Pulmonary artery endothelial cell (primary cell): ENCODE measurements at places on chromosomes 7 and 10. TPM values are rescaled to one million over a fixed set of nuclear protein-coding genes. Genes with fewer than 3 reads are reported as not detected.
A peak's percentile ranks its signal among the peaks of the same experiment; 100 is the strongest.

Gene SEPHS1
- 46.5 and 55.7 TPM in 2 replicates for total RNA-seq

GRCh38 chr7:141374425-141374824 lies 176.8 kb upstream of the AGK start:
- no peak for DNase-seq

Gene GRID1
- not detected in 2 replicates for total RNA-seq

Gene PCDH15
- total RNA-seq: not detected in 2 replicates

Gene PCLO
- total RNA-seq: under 0.01 TPM in 2 replicates

Gene POMZP3
- 2.3 and 4.8 TPM in 2 replicates for total RNA-seq

GRCh38 chr10:11191678-11192077 lies 174.0 kb downstream of the CELF2 start:
- DNase-seq: no peak

DNA sequence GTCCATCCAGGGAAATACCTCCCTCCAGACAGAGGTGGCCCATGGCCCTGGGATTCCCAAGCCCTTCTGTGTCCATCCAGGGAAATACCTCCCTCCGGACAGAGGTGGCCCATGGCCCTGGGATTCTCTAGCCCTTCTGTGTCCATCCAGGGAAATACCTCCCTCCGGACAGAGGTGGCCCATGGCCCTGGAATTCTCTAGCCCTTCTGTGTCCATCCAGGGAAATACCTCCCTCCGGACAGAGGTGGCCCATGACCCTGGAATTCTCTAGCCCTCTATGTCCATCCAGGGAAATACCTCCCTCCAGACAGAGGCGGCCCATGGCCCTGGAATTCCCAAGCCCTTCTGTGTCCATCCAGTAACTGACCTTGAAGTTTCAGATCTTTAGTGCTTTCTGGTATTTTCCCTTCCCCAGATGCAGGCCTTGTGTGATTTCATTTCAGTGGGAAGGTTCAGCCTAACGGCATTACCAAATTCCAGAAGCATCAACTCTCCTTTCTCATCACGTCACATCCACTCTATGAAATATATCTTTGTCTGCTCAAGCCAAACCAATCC lies 28.8 kb upstream of the DIP2C start:
- no peak for DNase-seq

Gene RELN
- 1.0 and 7.9 TPM in 2 replicates for total RNA-seq

Gene FZD8
- 19.3 and 45.4 TPM in 2 replicates for total RNA-seq

- DNase-seq: no peak
Observed at GRCh38 chr7:130149281-130150139, 55.7 kb downstream of the TMEM209 start.

GRCh38 chr10:95360122-95360714 lies 69.4 kb upstream of the PDLIM1 start:
- DNase-seq: no peak

- no peak for DNase-seq
Observed at GRCh38 chr10:125147971-125148439, 12.4 kb downstream of the CTBP2 start.

Gene C7orf57
- under 0.01 and 0.11 TPM in 2 replicates for total RNA-seq

- peak; percentile 87 for DNase-seq
Observed at GRCh38 chr10:33509231-33509831, 174.9 kb upstream of the NRP1 start.

Gene FAM237B
- not detected in 2 replicates for total RNA-seq

GRCh38 chr10:114548662-114549061 lies 109.4 kb downstream of the ABLIM1 start:
- DNase-seq: no peak

- no peak for DNase-seq
Observed at GRCh38 chr7:139965942-139966628, 96.7 kb downstream of the PARP12 start.
